Activated gamma-delta T cell treated with anti-CD3 and anti-CD28 coated beads, Interleukin-2, amount 50 U/mL, for 16 hours (primary cell): ENCODE measurements at places on chromosomes 16 and 17.
A peak's percentile ranks its signal among the peaks of the same experiment; 100 is the strongest.

DNA sequence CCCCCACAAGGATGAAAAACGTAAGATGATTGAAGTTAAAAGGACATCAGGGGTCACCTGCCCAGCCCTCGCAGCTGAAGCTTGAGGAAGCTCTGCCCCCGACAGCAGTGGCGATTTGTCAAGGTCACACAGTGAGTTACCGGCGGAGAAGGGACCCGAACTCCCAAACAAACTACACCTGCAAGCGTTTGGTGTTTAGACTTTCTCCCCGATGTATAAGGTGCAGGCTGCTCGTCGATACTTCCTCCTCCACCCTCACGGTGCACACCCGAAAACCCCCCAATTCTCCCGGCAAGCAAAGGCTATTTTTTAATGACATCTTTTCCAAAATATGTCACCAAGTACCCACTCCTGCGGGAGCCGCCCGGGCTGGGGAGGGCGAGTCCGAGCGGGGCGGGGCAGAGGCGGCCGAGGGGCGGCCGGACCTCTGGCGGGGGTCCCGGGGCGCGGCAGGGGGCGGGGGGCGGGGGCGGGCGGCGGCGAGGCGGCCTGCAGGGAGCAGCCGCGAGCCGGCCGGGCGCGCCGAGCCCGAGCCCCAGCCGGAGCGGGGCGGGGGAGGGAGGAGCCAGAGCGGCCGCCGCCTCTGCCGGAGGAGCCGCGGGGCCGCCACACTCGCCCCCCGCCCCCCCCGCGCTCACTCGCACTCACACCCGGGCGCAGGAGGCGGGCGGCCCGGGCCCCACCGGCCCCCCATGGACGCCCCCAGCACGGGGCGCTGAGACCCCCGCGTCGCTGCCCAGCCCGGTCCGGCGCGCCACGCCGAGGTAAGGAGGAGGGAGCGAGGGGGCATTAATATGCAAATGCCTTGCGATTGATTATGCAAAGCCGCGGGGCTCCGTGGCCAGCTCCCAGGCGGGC is at the start of gene THRA:
Gene THRA, plus strand, starts transcription at position 637 of the 858 bp plus-strand sequence. CDS start 11,524 bp downstream, outside the sequence.
- peak; percentile 40 for DNase-seq

GRCh38 chr16:21647562-21648164 is 4.7 kb downstream of the IGSF6 start:
- DNase-seq, result no peak

GRCh38 chr17:64196601-64197000 is 66.5 kb downstream of the TEX2 start:
- no peak for DNase-seq

DNA sequence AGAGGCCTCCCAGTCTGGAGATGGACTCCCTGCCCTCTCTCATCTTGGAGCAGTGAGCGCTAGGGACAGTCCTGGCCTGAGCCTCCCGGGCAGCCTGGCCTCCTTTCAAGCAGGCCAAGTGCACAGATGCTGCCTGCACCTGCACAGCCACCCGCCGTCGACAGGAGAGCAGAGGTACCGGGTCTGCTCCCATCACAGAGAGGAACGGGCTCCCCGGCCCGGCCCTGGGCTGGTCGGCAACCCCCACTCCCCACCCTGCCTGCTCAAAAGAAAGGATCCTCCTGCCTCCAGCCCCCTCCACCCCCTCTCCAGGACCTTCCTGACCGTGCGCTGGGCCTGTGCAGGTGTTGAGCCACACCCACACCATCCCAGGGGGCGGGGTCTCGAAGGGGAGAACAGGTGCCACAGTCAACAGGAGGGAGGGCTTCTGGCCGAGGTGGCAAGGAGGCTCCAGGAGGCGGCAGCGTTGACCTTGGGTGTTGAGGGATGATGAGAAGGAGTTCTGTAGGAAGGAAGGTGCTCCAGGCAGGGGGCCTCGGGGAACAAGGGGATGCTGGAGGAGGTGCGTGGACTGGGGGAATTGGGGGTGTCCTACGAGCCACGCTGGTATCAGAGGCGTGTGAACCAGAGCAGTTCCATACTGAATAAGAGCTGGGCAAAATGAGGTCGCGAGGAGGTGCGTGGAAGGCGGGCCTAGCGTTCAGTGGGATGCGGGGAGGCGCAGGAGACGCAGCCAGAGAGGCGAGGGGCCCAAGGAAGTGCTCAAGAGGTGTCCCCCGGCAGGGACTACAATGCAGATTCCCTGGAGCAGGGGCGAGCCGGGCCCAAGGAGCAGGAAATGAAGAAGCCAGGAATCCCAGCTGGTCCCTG is 967 bp upstream of the CDH15 start:
- no peak for DNase-seq

GRCh38 chr17:58488428-58488890 is 251 bp upstream of the HSF5 start:
- no peak for DNase-seq

GRCh38 chr16:62676306-62676705 is 640.1 kb upstream of the CDH8 start:
- no peak for DNase-seq

DNA sequence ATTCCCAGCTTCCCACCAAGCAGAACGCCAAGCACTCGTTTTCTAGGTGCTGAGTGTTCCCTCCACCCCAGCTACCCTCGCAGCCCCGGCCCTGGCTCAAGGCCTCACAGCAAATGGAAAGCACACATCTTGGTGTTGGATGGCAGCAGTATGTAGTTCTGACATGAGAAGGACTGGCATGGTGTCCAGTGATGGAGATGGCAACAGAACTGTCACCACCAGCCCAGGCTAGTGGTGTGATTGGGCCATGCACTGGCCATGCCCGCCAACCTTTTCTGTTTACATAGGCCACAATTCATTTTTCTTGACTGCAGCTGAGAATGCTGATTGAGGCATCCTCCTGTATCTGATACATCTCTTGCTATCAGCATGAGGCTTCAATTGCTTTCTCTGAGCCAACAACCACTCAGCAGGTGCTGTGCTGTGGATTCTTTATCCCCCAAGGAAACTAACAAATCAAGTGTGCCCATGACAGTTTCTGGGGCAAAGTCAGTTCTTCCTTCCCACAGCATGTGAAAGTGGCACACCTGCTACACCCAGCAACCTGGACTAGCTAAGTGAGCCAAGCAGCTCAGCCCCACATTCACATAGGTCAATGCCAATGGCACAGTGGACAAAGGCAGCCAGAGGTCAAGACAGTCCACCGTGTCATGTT is 3.8 kb downstream of the SLC12A4 start:
- no peak for DNase-seq

DNA sequence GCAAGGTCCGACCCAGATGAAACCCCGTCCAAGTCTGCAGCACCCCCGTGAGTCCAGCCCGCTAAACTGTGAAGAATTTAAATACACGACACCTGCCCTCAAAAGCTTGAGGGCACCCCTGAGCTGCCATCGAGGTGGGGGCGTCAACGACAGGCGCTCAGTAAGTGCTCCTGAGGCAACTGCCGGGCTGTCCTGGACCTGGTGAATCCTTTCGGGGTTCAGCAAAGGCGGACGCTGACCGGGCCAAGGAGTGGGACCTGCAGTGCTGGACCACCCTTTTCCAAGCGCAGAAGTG is 512 bp upstream of the ENDOV start:
- DNase-seq, result no peak

DNA sequence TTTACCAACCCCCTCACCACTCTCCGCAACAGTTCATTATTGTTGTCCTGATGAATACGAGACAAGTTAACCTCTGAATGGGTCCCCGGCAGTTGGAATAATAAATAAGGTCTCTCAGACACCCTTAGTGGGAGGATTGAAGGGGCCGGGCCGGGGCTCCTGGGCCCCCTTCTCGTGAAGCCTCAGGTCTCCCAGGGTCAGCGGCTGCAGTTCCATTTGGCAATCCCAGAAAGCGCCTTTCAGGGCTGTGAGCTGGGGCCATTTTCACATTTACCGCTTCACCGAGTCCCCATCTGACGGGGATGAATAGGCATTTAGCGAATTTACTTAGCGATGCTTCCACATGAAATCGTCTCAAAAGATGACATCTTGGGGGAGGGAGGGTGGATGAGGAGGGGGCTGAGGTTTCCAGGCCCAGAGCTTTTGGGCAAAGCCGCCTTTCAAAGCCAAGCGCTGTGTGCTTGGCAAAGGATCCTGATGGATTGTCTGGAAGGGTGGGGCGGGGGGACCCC is 309.8 kb downstream of the XYLT1 start:
- DNase-seq, result no peak

DNA sequence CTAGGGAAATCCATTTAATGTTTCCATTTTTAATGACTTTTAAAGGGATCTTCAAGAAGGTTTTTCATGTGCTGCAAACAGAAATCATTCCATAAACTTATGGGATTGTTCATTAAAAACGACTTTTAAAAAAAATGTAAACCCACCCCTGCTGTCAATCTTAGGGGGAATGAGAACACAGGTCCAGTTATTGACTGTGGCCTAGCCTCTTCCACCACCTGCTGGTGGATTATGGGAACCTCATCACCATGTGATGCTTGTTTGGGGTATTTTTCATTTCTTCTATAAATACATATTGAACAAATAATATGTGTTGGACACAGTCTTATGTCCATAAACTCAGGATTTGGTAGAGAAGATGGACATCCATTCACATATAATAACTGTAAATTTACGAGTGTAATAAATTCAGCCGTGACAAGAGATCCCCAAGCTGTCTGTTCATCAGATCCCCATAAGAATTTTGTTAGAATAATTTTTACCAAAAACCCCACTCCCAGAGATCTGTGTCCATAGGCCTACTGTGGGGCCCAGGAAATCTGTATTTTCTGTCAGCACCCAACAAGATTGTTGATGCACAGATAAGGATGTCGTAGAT is 42.0 kb upstream of the TMC5 start:
- no peak for DNase-seq

DNA sequence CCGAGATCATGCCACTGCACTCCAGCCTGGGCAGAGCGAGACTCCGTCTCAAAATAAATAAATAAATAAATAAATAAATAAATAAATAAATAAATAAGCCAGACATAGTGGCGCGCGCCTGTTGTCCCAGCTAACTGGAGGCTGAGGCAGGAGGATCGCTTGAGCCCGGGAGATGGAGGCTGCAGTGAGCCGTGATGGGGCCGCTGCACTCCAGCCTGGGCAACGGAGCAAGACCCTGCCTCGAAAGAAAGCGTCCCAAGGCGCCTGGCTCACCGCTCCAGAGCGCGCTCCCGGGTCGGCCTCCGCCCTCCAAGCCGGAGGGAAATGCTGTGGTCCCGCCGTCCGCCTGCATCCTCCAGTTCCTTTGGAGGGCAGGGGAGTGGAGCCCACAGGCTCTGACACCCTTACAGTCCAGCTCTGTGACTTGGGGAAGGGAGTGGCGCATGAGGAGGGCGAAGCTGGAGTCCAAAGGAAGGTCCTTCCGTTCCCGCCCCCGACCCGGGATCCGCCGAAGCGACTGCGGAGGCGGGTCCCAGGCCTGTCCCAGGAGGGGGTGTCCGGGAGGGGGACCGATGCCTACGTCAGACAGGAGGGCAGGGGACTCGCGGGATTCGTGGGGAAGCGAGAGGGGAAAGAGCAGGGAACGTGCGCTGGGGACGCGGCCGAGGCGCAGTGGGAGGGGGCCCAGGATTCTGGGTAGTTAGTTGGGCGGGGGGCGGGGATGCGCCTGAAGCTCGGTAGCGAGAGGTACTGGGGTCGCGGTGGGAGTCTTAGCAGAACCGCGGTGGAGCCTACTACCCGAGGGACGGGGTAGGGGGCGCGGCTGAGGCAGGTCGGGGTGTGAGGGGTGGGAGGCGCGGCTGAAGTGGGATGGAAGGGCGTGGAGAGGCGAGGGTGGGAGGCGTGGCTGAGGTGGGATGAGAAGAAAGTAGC is 8.4 kb upstream of the TRPV2 start:
- no peak for DNase-seq

GRCh38 chr16:1610899-1611632 is 806 bp downstream of the IFT140 start:
- no peak for DNase-seq

DNA sequence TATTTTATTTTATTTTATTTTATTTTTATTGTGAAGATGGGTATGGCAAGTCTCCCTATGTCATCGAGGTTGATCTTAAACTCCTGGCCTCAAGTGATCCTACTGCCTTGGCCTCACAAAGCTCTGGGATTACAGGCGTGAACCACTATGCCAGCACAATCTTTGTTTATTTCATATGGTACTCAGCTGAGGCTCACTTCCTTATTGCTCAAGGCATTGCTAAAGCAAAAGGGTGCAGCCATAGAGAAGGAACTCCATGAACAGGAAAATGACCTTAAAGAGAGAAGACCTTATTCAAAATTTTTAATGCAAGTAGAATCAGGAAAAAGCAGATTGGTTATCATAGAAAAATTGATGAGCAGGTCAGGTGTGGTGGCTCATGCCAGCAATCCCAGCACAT is 110.6 kb upstream of the RBBP6 start:
- no peak for DNase-seq

GRCh38 chr16:22402191-22402590 is 27.8 kb upstream of the CDR2 start:
- DNase-seq, result no peak

- no peak for DNase-seq
Observed at GRCh38 chr16:62249069-62249468, 212.8 kb upstream of the CDH8 start.

DNA sequence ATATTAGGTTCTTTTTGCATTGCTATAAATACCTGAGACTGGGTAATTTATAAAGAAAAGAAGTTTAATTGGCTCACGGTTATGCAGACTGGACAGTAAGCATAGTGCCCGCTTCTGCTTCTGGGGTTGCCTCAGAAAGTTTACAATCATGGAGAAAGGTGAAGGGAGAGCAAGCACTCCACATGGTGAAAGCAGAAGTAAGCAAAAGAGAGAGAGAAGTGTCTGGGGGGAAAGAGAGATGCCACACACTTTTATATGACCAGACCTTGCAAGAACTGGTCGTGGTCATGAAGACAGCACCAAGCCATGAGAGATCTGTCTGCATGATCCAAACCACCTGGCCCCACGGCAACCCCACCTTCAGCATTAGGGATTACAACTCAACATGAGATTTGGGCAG is 45.4 kb downstream of the KCNJ16 start:
- DNase-seq, result no peak

GRCh38 chr17:70713694-70714093 is 544.4 kb downstream of the KCNJ2 start:
- DNase-seq, result no peak

DNA sequence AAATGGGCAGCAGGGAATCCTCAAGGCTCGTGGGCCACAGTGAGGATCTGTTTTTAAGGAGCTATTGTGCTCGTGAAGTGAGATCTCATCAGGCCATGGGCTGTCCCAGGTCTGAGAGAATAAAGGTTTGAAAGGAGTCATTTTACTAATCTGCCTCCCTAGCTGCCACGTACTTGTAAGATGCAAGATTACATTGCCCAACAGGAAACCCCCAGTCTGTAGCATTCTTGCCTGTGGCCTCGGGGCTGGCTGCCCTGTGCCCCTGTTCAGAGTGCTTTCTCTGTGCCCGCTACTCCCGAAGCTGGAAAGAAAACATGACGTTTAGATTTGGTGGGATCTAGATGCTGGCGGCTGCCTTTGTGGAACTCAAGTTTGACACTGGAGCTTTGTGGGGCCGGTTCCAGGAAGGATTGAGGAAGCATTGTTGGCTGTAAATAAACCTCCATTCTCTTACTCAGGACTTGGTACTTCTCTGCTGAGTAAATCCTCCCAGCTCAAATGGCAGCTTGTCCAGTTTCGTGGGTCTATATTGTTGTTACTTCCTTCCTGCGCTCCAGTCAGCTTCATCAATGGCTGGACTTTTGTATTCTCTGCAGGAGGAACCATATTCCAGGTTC is 21.2 kb downstream of the SAP30BP start:
- DNase-seq, result no peak
